ENCODE measurements at places on chromosomes 1 and 21.

- DNase-seq: no peak
These were observed 17.2 kb upstream of the C4BPB start for GRCh38 chr1:207071426-207071825.

DNA sequence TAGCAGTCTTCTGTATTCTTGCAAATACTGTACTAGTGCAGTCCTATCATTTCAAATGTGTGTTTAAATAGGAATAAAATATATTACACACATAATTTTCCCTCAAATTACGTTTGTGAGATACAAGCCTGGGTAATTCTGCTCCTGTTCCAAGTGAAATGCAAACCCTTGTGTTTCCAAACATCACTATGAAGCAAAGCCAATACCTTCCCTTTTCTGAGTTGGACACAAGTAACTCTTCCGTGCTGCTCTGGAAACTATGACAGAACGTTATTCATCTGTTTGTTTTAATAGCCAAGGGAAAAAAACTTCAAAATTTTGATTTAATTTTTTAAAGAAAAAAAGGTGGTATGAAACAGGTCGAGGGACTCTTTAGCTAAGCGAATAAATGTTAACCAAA lies 73.7 kb upstream of the UBE2U start:
- DNase-seq: no peak

DNA sequence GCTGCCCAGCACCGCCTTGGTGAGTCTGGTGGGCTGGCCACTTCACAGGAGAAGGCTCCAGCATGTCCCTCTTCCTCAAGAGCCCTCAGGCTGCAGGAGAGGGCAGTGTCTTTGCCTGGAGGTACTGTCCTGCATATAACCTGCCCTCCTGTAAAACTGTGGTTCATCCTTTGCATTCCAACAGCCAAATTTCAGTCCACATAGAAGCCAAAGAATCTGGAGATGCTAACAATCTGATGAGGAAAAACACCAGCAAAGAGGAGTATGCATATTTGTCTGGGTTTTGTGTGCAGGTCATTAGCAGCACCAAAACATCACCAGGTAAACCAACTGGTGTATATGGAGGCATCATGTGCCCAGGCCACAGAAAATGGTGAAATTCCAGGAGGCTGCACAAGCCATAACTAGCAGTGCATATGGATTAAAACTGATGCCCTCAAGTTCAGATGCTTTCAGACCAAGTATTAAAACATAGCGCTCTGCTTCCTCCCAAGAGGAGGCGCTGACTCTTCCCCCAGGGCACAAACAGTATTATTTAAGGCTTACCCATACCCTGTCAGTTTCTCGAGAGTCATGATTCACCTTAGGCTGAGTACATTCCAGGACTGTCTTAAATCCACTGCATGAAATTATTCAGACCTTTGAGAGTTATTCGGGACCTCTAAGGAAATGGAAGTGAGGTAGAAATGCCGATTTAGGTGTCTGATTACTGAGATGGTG lies 150.5 kb upstream of the COA6 start:
- no peak for DNase-seq

GRCh38 chr1:161737625-161738024 lies 12.0 kb upstream of the DUSP12 start:
- DNase-seq: peak; percentile 24

DNA sequence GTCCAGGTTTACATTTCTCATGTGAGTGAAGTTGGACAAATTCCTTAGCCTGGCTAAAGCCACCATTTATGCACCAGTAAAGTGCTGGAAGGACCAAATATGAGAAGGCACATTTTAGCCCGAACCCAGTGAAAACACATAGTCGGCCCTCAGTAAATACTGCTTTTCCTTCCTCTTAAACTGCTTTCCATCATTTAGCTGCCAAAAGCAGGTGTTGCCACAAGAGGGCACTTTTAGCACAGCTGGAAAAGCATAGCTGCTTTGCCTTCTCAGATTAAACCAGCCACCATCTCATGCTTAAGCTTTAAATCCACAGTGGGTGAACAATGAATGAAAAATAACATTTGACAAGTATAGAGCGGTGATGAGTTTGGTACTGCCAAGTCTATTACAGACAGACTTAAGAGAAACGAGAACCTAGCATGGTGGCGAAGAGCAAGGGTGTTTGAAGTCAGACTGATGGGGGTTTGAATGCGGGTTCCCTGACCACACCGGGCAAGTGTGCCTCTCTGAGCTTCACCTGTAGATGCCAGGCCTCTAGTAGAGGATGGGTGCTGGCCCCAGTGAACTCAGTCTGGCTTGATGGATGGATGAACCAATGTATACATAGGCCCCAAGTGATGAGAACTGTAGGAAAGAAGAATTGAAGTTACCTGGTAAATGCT lies 57.8 kb downstream of the SLC35D1 start:
- peak; percentile 52 for DNase-seq

DNA sequence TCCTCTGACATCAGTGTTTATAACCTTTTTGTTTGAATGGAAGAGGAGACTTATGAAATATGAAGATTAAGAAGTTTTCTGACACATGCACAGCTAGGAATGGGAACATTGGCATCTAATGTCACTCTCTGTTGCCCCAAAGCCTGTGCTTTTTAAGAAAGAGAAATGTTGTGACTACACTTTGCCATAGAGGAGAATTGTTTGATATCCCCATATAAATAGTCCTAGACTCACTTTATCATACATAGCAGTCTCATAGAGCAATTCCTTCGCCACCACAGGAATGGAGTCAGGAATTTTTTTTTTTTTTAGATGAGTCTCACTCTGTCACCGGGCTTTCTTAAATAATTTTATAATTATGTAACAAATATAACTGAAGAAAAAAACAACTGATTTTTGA lies 1.5 kb downstream of the KRTAP21-3 start:
- DNase-seq: no peak

DNA sequence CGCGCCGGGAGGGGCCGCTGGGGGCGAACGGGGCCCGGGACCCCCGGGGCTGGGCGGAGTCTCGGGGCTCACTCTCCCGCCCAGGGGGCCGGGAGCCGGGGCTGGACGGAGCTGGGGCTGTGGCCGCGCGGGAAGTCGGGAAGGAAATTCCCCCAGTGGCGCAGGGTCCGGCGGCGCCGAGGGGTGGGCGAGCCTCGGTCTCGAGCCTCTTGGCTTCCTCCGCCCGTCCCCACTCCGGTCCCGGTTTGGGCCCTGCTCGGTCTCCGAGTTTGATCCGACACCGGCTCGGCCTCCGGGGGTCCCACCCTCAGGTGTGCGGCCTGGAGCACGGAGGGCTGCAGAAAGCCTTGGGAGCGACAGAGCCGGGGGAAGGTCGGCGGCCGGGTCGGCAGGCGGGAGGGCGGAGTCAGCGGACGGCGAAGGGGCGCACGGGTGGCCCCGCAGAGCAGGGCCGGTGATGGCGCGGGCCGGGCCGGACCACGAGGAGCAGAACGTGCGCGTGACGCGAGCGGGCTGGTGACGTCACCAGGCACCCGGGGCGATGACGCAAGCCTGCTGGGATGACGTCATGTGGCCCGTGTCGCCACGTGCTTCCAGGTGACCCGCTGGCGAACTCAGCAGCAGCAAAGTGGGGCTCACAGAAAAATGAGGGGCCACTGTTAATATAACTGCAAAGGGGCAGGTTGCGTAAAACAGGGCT lies 610 bp upstream of the HES4 start:
- peak; percentile 56 for DNase-seq
